ENCODE measurements at places on chromosomes 13 and 19.
A peak's percentile ranks its signal among the peaks of the same experiment; 100 is the strongest.

- DNase-seq = no peak
Observed at GRCh38 chr13:50812242-50812641, 31.2 kb downstream of the DLEU7 start.

DNA sequence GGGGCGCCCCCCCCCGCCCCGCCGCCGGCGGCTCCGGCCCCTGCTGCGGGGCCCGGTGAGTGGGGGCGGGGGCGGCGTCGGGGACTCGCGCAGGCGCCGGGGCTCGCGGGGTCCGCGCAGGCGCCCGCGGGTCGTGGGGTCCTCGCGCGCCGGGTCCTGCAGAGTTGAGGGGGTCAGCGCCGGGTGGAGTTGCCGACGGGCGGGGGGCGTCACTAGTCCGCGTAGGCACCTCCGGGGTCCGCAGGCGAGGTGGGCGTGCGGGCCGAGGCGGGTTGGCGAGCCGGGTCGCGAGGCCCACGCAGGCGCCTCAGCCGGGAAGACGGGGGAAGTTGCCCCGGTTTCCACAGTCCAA is 365 bp downstream of the PPP6R1 start:
- DNase-seq = no peak

DNA sequence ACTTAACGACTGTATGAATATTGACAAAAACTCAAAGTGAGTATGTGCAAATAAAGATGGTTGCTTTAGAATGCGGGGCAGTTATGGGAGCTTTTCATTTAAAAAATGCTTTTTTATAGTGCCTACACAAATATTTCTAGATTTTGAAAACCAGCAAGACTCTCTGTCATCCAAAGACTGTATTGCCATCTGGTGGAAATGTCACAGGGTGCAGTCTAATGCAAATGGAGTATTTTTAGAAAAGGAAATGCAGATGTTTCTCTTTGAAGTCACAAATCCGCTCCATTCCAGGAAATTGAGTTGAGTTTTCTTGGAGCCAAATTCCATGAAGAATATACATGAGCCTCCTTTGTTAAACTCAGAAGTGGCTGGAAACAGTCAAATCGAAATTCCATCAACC is 2.3 kb upstream of the C1QTNF9B start:
- DNase-seq = no peak

DNA sequence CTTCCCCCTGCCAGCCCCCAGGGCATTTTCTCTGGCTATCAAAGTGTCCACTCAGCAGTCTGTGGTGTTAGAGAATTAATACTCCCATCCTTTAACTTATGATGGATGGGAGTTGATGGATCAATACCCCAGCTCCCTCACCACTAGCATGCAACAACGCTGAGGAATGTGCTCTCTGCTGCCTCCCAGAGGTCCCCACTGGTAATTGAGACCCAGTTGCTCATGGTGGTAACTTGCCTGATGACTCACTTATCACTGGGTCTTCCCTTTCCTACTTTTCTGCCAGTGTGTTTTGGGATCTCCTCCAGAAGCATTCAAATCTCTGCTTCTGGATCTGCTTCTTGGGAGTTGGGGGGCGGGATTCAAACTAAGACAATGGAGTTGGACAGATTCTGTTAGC is 20.3 kb upstream of the CACNA1A start:
- DNase-seq = no peak

DNA sequence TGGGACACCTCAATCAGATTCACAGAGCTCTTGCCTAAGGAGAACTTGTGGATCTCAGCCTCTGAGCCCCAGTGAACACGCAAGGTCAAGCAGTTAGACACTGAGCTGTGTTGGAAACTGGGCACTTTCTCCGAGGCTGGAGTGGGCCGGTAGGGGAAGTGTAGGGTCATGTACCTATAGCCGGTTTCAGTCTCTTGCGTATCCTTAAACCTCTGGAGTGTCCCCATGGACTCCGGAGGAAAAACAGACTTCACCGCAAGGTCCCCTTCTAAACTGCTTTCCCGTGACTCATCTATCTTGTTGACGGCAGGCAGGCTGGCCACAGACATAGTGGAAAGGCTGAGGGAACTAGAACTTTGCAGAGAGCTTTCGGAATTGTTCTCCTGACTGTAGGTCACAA is 11.3 kb downstream of the IQCN start:
- no peak for DNase-seq

DNA sequence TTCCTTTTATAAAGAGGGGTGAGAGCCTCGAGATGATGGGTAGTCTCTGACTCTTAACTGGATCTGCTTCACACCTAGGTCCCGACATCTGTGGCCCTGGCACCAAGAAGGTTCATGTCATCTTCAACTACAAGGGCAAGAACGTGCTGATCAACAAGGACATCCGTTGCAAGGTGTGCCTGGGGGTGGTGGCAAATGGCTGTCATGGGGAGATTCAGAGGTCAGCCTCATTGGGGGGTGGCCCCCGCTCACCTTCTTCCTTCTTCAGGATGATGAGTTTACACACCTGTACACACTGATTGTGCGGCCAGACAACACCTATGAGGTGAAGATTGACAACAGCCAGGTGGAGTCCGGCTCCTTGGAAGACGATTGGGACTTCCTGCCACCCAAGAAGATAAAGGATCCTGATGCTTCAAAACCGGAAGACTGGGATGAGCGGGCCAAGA is 1.6 kb downstream of the CALR start:
- DNase-seq = no peak

GRCh38 chr13:40505196-40505595 is 161.2 kb downstream of the FOXO1 start:
- no peak for DNase-seq

GRCh38 chr13:39257642-39258041 is 219.4 kb downstream of the NHLRC3 start:
- no peak for DNase-seq

GRCh38 chr13:83168590-83168989 is 713.7 kb downstream of the SLITRK1 start:
- no peak for DNase-seq

DNA sequence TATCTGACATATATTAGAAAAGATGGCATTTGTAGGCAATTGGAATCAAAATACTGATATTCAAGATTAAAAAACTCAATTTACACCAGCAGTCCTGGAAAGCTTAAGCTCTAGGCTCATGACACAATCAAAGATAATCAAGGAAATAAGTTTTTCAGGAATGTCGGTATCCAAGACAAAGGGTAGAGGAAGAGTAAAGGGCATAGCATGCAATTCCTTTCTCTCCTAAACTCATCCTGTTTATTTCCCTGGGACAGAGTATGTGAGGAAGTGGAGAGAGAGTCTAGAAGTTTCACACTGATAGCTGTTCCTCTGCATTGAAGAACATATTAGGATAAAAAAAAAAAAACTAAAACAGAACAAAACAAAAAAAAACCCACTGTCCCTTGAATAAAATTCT is 2452.1 kb downstream of the PCDH9 start:
- DNase-seq = no peak

DNA sequence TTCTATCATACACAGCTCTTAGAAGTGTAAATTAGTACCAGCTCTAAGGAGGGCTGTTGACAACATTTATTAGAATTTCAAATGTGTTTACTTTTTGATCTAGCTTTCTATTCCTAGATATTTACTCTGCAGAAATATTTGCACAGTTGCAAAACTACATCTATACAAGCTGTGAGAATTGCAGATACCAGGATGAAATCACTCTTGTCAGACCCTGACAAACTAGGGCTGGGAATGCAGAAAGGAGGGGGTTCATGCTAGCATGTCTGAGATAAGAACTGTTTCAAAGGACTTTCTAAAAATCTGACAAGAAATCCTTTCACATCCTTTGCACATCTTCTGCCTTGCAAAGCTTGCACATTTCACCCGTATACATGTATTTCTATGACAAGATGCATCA is 11.8 kb upstream of the PABPC3 start:
- DNase-seq = no peak

DNA sequence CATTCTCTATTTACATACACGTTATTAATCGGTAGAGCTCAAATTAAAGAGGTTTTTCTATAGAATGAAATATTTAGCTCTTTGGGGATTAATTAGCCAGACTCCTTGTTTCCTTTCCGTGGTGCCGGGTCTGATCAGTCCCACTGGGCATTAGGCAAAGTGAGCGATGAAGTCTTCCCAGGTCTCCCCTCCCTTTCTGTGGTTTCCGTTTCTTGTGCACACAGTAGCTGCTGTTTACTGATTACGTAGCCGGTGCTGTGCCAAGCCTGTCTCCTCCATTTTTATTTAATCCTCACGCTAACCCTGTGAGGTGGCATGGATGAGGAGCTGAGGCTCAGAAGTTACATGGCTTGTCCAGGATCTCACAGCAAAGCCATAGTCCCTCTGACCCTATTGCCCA is 9.0 kb downstream of the SLC25A15 start:
- no peak for DNase-seq

- DNase-seq = peak; percentile 87
Observed at GRCh38 chr13:113001241-113002140, 32.5 kb downstream of the MCF2L start.

DNA sequence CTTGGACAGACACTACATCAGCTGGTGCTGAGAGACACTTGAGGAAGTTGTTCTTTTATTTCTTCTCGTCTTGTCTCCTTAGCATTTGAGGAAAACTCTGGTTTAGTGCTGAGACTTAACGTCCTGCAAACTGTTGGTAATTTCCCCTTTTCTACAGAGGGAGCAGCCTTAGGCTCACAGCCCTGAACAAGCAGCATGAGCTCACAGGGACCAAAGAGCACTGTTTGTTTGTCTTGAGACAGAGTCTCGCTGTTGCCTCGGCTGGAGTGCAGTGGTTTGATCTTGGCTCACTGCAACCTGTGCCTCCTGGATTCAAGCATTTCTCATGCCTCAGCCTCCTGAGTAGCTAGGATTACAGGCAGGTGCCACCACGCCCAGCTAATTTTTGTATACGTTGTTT is 5.5 kb downstream of the ZNF805 start:
- no peak for DNase-seq

DNA sequence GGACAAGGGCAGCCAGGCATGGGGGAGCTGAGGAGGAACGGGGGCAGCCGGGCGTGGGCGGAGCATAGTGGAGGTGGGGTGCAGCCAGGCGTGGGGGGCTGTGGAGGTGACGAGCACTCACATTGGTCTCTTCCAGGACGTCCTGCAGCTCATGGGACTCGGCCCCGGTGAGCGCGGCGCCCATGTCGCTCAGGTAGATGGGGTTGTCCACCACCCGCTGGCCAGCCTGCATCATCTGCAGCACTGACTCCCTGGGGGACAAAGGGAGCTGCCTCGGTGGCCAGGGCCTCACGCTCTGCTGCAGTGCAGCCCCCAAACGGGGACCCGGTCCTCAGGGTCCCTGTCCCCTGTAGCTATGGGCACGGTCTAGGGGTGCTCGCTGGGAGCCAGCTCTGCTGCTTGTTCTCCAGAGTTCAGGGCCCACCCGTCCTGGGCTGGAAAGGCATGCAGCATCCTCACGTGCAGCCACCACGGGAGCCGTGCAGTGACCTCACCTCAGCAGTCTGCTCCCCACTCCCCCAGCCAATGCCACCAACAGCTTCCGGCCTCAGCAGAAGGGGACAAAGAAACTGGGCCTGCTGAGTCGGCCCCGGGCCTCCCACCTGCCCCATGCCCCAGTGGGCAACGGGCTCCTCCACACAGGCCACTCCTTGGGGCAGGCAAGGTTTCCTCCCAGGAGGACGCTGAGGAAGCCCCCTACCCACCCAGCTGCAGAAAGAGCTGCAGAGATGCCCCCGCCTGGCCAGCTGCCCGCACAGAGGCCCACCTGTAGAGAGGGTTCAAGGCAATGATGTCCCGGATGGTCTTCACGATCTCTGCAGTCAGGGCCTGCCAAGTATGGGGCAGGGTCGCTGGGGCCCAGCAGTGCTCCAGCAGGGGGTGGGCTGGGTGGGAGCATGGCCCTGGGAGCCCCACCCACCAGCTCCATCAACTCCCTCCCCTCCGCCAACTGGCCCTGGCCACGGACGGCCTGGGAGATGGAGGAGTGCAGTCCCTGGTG is 12.1 kb downstream of the LONP1 start:
- no peak for DNase-seq

DNA sequence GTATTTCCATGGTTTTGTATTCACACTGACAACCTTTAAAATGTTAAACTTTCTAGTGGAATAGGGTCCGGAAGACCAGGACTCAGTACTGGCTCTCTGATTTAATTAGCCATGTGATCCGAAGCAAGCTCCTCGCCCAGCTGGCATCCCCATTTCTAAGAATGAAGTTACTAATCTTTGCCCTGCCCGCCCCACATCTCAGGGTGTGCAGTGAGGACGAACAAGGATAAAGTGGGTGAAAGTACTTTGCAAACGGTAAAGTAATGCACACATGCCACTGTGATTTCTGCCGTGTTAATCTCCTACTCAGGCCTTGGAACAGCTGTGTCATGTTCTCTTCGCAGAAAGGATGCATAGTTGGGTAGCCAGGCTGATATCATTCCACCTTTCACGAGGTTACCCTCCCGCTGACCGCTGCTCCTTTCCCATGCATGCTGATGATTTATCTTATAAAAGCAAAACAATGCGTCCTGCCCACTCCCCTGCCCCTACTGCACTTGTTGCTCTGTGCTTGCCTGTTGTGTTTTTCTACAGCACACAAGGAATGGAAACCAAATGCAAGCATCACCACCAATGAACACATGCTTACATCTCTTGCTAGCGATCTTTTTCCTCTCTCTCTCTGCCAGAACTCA is 539.0 kb downstream of the EFNB2 start:
- no peak for DNase-seq

DNA sequence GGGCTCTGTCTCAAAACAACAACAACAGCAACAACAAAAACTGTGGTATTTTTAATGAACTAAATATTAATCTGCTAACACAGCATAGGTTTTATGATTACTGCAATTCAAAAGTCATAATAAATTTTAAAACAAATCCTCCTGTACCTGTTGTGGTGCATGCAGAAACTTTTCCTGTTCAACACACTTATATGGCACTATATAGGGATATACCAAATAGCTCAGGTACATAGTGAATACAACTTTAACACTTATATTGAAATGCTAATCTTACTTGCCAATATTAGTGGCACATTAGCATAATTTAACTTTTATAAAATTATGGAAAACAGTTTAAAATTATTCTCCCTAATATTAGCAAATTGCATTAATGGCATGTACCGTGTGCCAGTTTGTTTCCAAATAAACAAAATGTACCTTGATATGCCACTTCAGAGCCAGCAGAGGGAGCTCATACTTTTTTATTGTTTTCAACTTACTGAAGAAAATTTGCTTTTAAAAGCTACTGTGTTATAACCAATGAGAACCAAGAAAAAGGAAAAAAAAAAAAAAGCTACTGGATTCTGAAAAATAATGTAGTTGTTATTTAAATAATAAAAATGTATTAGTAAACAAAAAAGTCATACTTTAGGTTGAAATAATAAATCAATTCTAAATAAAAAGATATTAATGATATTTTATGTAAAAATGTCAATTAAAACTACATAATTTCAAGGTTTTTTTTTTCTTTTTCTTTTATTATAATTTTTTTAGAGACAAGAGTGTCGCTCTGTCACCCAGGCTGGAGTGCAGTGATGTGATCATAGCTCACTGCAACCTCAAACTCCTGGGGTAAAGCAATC is 18.0 kb upstream of the RBM26 start:
- DNase-seq = no peak

DNA sequence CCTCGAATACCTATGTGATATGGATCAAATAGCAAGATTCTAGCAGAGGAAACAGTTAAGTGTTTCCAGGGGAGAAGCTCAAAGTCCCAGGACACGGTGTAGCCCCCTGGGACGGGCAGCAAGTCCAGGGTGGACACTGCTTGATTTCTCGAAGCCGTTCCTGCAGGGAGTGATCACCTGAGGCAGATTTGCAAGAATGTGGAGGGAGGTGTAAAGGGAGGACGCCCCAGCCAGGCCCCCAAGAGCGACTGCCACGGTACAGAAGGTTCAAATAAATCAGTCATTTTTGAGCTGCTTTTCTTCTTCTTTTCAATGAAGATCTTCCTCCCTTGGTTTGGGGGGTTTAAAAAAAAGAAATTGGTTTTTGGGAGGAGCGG is 41.4 kb downstream of the KLF2 start:
- no peak for DNase-seq

GRCh38 chr13:109862627-109863026 is 76.2 kb upstream of the IRS2 start:
- no peak for DNase-seq

All from NCI-H1092 (cell line).